Epithelial cell of prostate (primary cell): ENCODE measurements at places on chromosomes 3 and 15.

- no peak for DNase-seq
These were observed 52.8 kb upstream of the NTRK3 start for GRCh38 chr15:88309363-88309762.

GRCh38 chr15:40242213-40242599 is 3.3 kb downstream of the PAK6 start:
- DNase-seq, result no peak

GRCh38 chr3:155332716-155333115 is 39.2 kb upstream of the STRIT1 start:
- DNase-seq, result no peak

DNA sequence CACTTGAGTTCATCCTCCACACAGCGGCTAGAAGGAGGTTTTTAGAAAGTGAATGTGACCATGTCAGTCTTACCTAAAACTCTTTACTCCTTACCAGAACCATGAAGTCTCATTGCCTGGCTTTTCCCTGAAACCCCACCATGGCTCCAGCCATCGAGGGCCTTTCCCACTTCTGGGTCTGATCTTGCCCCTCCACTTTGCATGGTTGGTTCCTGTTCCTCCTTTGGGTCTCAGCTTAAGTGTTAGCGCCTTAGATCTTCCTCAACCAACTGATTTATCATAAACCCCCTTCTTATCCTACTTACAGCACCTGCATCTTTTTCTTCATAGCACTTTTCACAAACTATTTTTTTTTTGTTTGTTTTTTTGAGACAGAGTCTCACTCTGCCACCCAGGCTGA is 45.9 kb upstream of the ULK4 start:
- DNase-seq, result no peak

- no peak for DNase-seq
These were observed 48.4 kb downstream of the TMEM44 start for GRCh38 chr3:194584866-194585265.

GRCh38 chr15:69653846-69654245 is 201.2 kb downstream of the RPLP1 start:
- DNase-seq, result no peak

- DNase-seq, result no peak
These were observed 25.3 kb upstream of the ARHGEF3 start for GRCh38 chr3:56826831-56827722.

DNA sequence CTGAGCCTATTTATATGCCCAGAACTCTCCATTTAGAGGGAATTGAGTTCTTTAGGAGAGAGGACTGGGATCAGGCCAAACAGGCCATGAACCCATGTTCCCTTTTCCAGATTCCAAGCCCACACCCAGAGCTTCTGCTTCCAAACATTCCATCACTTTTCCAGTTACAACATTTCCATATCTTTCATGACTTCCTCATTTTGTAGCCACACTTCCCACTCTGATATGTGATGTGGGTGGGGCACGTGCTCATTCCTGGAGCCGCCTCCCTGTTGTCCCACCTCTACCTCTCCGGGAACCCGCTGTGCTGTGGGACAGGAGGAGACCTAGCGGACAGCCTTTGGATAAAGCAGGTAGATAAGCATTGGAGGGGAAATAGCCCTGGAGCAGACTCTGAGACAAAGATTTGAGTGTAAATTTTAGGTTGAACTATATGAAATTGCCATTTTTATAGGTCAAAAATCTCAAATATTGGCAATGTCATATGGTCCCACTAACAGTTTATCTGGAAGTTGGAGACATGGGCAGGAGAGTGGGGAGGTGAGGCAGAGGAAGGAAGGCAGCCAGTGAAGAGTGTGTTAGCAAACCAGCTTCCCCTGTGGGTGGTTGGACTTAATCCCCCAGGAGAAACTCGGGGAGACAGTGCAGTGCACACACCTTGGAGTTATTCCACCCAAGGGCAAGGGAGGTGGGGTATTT is 31.8 kb downstream of the CYP8B1 start:
- DNase-seq, result no peak

DNA sequence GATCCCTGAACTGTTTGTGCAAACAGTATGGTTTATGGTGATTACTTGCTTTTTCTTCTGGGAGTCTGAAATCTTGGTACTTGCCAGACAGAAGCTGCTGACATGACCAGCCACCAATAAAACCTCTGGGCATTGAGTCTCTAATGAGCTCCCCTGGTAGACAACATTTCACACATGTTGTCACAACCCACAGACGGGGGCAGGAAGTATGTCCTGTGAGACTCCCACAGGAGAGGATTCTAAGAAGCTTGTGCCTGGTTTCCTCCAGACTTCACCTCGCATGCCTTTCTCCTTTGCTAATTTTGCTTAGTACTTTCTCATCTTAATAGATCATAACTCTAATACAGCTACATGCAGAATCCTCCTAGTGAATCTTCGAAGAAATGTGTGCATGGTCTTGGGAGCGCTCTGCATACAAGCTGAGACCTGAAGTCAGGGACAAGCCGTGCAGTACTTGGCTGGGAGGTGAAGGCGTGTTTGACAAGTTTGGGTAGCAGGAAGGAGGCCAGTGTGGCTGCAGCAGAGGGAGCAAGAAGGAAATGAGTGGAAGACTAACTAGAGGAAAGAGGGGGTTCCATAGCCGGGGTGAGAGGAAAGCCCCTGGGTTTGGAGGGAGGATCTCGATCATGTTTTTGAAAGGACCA is 49.0 kb downstream of the B3GNT5 start:
- no peak for DNase-seq

DNA sequence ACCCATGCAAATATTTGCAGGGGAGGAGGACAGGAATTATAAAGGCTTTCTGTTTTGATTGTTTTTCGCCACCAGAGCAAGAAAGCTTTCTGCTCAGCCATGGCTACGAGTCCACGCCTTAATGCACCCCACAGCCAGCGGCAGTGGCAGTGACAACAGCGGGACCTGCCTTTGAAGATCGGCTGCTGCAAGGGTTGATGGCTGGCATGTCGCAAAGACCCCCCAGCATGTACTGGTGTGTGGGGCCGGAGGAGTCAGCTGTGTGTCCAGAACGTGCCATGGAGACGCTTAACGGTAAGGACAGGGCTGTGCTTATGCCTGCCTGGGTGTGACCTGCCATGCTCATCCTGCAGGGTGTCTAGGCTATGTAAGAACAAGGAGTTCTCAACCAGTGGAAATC is 5.3 kb downstream of the LRRK1 start:
- DNase-seq, result no peak
